Heart left ventricle (tissue), 16 donors: ENCODE measurements at places on chromosomes 4 and X. TPM values are rescaled to one million over a fixed set of nuclear protein-coding genes. Genes with fewer than 3 reads are reported as not detected.

- no peak overlapping the region for H3K27ac ChIP-seq
- no peaks in the 10 kb centered on the region for H3K27me3 ChIP-seq
- no peaks in the 10 kb centered on the region for H3K36me3 ChIP-seq
- H3K4me1 ChIP-seq, result no peaks in the 10 kb centered on the region
- no peak for DNase-seq
Observed at GRCh38 chrX:39974270-39974669, 123.5 kb downstream of the BCOR start.

GRCh38 chrX:70901465-70901864 lies 7.0 kb downstream of the TEX11 start:
- no peaks in the 10 kb centered on the region for H3K27me3 ChIP-seq
- no peaks in the 10 kb centered on the region for H3K36me3 ChIP-seq
- no peak overlapping the region for H3K4me3 ChIP-seq
- DNase-seq, result no peak
- no peaks in the 10 kb centered on the region for H3K4me1 ChIP-seq
- no peak overlapping the region for H3K27ac ChIP-seq

DNA sequence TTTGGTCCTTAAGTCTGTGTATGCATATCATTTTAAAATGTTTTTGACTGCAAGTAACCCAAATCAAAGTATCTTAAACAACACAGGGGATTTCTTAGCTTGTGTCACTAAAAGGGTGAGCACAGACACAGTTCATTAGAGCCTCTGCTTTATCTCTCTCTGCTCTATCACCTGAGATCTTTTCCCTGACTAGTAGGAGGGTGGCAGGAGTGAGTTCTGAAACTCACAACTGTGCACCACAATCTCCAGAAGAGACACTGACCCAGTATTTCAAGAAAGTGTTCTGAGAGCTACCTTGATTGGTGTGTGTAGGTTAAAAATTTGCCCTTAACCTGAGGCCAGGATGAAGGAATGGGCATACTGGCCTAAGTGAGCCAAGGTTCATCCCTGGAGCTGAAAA lies 24.8 kb downstream of the CCSER1 start:
- H3K27ac ChIP-seq, result no peak overlapping the region
- H3K4me3 ChIP-seq, result no peak overlapping the region
- no peaks in the 10 kb centered on the region for H3K36me3 ChIP-seq

GRCh38 chr4:6200922-6201362 lies 593 bp upstream of the JAKMIP1 start:
- H3K4me1 ChIP-seq, result peaks cover 13% of the 10 kb centered on the region
- H3K4me3 ChIP-seq, result peak overlapping the region; percentile 54
- DNase-seq, result no peak
- peaks cover 29% of the 10 kb centered on the region for H3K27me3 ChIP-seq
- H3K36me3 ChIP-seq, result no peaks in the 10 kb centered on the region
- no peak overlapping the region for H3K27ac ChIP-seq

- peak overlapping the region; percentile 81 for H3K27ac ChIP-seq
- peak; percentile 65 for DNase-seq
- H3K36me3 ChIP-seq, result no peaks in the 10 kb centered on the region
- H3K4me3 ChIP-seq, result peak overlapping the region; percentile 46
Observed at GRCh38 chr4:173505924-173506518, 24.0 kb downstream of the HAND2 start.

DNA sequence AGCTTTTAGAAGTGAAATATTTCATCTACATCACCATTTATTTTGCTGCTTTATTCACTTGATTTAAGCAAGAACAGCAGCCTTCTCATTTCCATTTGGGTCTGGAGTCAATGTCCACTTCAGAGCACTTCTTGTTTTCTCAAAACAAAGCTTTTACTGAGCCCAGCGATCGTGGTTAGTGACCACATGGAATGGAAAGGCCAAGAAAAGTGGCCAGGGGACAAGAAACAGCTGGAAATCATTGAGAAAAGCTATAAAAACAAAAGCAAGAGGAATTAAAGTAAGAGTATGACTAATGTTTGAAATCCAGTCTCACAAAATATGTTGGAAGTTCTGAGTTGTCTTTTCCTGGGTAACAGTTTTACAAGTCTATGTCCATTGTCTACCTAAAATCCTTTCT lies 328.4 kb upstream of the INTU start:
- H3K36me3 ChIP-seq, result no peaks in the 10 kb centered on the region
- H3K4me3 ChIP-seq, result no peak overlapping the region
- H3K27me3 ChIP-seq, result no peaks in the 10 kb centered on the region

- H3K27ac ChIP-seq, result no peak overlapping the region
- no peaks in the 10 kb centered on the region for H3K4me1 ChIP-seq
- H3K27me3 ChIP-seq, result no peaks in the 10 kb centered on the region
Observed at GRCh38 chr4:151567056-151567455, 158.1 kb downstream of the FHIP1A start.

DNA sequence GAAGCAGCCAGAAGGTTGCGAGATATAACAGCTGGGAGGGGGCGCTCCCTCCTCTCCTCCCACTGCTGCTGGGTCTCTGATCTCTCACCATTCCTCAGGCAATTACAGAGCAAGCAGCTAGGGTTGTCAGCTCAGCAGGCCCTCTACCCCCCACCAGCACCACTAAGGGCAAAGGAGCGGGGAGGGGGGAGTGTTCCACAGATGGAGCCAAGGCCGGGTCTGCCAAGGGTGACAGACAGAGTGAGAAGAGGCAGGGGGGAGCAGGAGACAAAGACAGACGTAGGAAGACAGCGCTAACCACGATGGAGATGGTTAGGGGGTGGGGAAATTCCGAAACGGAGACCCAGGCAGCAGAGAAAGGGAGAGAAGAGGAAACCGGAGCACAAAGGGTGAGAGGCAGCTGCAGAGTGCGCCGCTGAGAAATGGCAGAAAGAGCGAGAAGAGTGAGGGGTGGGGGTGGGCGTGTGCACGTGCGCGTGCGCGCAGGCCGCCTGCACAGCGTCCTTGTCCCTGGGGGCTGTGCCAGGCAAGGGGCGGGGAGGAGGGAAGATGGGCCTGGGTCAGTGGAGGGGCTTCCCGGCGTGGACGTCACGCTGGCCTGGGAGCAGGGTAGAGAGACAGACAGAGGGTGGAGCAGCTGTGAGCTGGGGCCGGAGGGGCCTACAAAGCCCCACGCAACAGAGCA lies 6.9 kb downstream of the L1CAM start:
- no peak for DNase-seq
- H3K4me3 ChIP-seq, result no peak overlapping the region
- H3K36me3 ChIP-seq, result no peaks in the 10 kb centered on the region

GRCh38 chr4:11512871-11513270 lies 84.2 kb upstream of the HS3ST1 start:
- H3K36me3 ChIP-seq, result no peaks in the 10 kb centered on the region
- no peak overlapping the region for H3K27ac ChIP-seq
- no peaks in the 10 kb centered on the region for H3K27me3 ChIP-seq

GRCh38 chr4:55742655-55743202 lies 76.9 kb upstream of the EXOC1L start:
- H3K36me3 ChIP-seq, result no peaks in the 10 kb centered on the region
- DNase-seq, result no peak
- no peaks in the 10 kb centered on the region for H3K4me1 ChIP-seq
- H3K27ac ChIP-seq, result no peak overlapping the region
- H3K4me3 ChIP-seq, result no peak overlapping the region

GRCh38 chrX:79107891-79108718 lies 36.4 kb upstream of the GPR174 start:
- H3K36me3 ChIP-seq, result no peaks in the 10 kb centered on the region
- H3K27ac ChIP-seq, result no peak overlapping the region
- DNase-seq, result no peak
- H3K4me3 ChIP-seq, result no peak overlapping the region

- no peaks in the 10 kb centered on the region for H3K27me3 ChIP-seq
- no peaks in the 10 kb centered on the region for H3K36me3 ChIP-seq
- no peak overlapping the region for H3K27ac ChIP-seq
Observed at GRCh38 chrX:150841456-150842197, 56.8 kb downstream of the CD99L2 start.

DNA sequence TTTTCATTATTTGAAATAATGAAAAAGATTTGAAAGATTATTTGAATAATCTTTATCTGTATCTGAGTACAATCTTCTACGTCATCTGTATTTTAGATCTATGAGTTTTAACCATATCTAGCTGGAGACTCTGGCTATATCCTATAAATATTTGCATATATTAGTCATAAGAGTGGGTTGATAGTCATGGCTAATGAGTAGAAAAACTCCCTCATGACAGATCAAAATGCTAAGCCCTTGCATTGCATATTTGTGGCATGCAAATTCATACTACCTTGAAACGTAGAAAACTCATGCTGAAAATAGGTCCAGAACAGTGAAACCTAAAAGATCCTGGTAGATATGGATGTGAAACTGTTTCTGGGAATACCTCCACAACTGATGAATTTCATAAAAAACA lies 291.3 kb downstream of the GALNTL6 start:
- no peak overlapping the region for H3K27ac ChIP-seq
- no peak overlapping the region for H3K4me3 ChIP-seq
- H3K27me3 ChIP-seq, result no peaks in the 10 kb centered on the region
- H3K4me1 ChIP-seq, result no peaks in the 10 kb centered on the region
- H3K36me3 ChIP-seq, result no peaks in the 10 kb centered on the region

DNA sequence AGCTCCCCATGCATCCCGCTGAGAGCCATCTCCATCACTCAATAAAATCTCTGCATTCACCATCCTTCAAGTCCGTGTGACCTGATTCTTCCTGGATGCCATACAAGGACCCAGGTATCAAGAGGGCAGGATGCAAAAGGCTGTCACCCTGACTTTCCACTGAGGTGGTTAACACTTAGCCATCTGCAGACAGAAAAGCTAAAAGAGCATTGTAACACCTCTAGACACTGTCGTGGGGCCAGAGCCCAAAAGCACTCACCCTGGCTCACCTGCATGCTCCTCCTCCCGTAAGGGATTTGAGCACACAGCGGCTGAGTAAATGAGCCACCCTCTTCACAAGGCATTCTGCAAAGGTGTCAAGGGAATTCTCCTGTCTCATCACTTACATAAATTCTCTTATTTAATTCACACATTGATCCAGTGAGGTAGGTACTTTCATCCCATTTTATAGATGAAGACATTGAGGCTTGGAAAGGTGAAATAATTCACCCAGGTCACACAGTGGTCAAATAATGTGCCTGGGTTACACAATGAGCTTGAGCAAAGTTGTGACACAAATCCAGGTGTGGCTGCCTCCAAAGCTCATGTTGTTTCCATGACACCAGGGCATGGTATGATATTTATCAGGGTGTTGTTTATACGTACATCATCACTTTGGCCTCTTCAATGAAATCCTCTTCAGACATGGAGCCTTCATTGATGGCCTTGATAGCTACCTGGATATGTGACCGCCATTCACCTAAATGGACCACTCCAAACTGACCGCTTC lies 48.0 kb downstream of the TXK start:
- H3K4me1 ChIP-seq, result no peaks in the 10 kb centered on the region
- no peak overlapping the region for H3K27ac ChIP-seq
- H3K36me3 ChIP-seq, result no peaks in the 10 kb centered on the region

DNA sequence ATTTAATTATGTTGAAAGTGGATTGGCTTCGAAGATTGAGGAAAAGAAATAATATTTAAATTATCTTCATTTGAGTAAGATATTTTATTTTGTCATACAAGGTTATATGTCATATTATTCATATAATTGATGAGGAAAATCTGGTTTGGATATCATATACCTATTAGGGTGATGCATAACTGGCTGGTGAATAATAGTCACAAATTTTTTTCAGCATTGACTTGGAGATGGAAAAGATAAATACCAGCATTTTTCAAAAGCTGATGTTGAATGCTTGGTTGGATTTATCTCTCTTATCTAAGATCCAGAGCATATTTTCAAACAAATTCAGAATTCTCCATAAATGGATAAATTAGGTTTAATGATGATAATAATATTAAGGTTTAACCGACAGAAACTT lies 93.5 kb upstream of the SLIT2 start:
- no peaks in the 10 kb centered on the region for H3K4me1 ChIP-seq
- no peaks in the 10 kb centered on the region for H3K27me3 ChIP-seq
- H3K4me3 ChIP-seq, result no peak overlapping the region
- no peaks in the 10 kb centered on the region for H3K36me3 ChIP-seq
- H3K27ac ChIP-seq, result no peak overlapping the region
- no peak for DNase-seq

- peaks cover 11% of the 10 kb centered on the region for H3K27me3 ChIP-seq
- H3K4me3 ChIP-seq, result no peak overlapping the region
- H3K36me3 ChIP-seq, result no peaks in the 10 kb centered on the region
- no peak for DNase-seq
- no peaks in the 10 kb centered on the region for H3K4me1 ChIP-seq
Observed at GRCh38 chr4:111986095-111986494, 159.2 kb upstream of the FAM241A start.

RNF212 gene
- total RNA-seq, result not detected

ALG13 gene
- total RNA-seq, result 39.7 TPM

TMPRSS11E gene
- total RNA-seq, result not detected

DOK7 gene
- total RNA-seq, result 35.0 TPM

USP17L21 gene
- total RNA-seq, result not detected

CFP gene
- total RNA-seq, result 0.98 TPM
